ENCODE measurements at places on chromosomes 1 and 21. TPM values are rescaled to one million over a fixed set of nuclear protein-coding genes. Genes with fewer than 3 reads are reported as not detected.

Gene PTGER3
- 0.04 TPM for polyA plus RNA-seq

Gene MTARC2
- polyA plus RNA-seq, result 0.43 TPM

Gene KCNE2
- not detected for polyA plus RNA-seq

Gene OR2L8
- not detected for polyA plus RNA-seq

Gene KIF2C
- 17.6 TPM for polyA plus RNA-seq

Gene CNST
- polyA plus RNA-seq, result 9.8 TPM

Gene KRTAP21-2
- polyA plus RNA-seq, result not detected

Gene MROH9
- 0.04 TPM for polyA plus RNA-seq

Gene SH2D2A
- 4.5 TPM for polyA plus RNA-seq

Gene TMEM269
- not detected for polyA plus RNA-seq

Gene C1QC
- polyA plus RNA-seq, result not detected

Gene EEIG2
- polyA plus RNA-seq, result 2.0 TPM

Gene AADACL3
- polyA plus RNA-seq, result not detected

Gene RNU1-4
- not detected for polyA plus RNA-seq

Gene RAB29
- 26.7 TPM for polyA plus RNA-seq

Gene LCE2B
- 0.83 TPM for polyA plus RNA-seq

GRCh38 chr21:39523399-39523798, 71.6 kb downstream of the SH3BGR start:
- DNase-seq, result no peak

DNA sequence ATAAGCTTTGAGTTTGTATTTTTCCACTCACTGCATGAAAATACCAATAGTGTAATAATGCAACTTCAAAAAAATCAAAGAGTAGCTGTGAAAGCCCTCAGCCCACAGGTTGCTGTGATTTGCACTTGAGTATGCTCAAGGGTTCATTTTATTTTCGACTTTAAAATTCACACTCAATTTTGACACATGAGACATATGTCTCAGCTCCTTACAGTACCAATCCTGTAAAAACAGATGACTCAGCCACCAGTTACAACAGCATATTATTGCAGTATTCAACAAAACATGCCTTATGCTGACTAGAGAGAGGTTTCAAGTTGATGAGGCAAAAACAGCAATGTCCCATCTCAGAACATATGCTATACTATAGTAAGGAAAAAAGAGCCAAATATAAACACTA, 66.1 kb downstream of the CYYR1 start:
- DNase-seq, result no peak

DNA sequence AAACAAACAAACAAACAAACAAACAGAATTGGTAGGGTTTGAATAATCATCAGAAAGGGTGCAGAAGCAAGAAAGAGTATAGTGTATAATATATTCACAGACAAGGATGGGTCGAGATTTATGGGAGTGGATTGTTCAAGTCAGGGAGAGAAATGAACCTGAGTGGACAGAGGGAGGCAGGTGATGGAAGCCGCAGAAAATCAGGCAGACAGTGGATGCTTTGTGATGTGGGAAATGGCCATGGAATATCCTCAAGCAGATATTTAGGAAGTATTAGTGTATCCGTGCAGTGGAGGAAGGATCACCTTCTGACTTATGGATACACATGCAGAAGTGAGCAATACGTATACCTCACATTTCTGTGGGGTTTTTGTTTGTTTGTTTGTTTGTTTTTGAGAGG, 14.0 kb upstream of the SLC45A1 start:
- DNase-seq, result no peak

GRCh38 chr21:38850277-38850951, 44.7 kb downstream of the ETS2 start:
- no peak for DNase-seq

GRCh38 chr1:28926629-28927265, 12.4 kb downstream of the EPB41 start:
- DNase-seq, result no peak

DNA sequence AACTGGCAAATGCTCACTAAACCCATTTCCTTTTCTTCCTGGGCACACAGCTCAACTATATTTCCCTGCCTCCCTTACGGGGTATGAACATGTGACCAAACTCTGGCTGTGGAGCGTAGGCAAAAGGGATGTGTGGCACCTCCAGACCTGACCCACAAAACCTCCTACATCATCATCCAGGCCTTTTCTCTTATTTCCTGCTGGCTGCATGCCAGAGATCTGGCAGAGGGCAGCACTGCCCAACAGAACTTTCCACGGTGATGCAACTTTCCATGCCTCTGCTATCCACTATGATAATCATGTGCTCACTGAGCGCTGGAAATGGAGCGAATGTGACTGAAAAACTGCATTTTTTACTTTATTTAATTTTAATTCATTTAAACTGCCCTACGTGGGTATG, 99.6 kb upstream of the CACNA1E start:
- DNase-seq, result no peak

- DNase-seq, result no peak
Measured at GRCh38 chr1:160773093-160773492, 22.9 kb upstream of the LY9 start.

GRCh38 chr1:53578358-53578757, 119.2 kb downstream of the DMRTB1 start:
- no peak for DNase-seq

- no peak for DNase-seq
Measured at GRCh38 chr21:19433623-19434022, 1030.0 kb upstream of the TMPRSS15 start.

DNA sequence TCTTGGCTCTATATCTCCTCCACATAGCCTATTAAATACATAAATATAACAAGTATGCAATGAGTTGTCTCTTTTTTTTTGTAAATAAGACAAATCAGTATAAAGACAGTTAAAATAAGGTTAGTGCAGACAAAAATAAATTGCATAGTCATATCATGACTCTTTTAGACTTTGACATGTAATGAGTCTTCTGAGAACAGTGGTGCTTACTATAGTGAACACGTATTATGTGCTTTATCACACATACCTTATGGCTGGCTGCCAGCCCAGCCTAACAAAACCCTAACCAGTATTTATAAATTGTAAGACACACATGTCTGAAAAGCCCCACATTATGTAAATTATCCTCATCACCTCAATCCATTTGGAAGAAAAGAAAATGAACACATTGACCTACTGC, 29.1 kb upstream of the F13B start:
- DNase-seq, result no peak

- DNase-seq, result no peak
Measured at GRCh38 chr1:48338257-48338656, 115.7 kb downstream of the SLC5A9 start.

- no peak for DNase-seq
Measured at GRCh38 chr1:191564275-191564674, 594.0 kb upstream of the RGS18 start.

- DNase-seq, result no peak
Measured at GRCh38 chr1:22889213-22889827, 83.3 kb downstream of the LACTBL1 start.

GRCh38 chr1:31764312-31765040, at the start of gene ADGRB2:
TSS of gene ADGRB2 (minus strand) at chr1:31764340. CDS start at chr1:31757221, 7,119 bp downstream.
- DNase-seq, result no peak

DNA sequence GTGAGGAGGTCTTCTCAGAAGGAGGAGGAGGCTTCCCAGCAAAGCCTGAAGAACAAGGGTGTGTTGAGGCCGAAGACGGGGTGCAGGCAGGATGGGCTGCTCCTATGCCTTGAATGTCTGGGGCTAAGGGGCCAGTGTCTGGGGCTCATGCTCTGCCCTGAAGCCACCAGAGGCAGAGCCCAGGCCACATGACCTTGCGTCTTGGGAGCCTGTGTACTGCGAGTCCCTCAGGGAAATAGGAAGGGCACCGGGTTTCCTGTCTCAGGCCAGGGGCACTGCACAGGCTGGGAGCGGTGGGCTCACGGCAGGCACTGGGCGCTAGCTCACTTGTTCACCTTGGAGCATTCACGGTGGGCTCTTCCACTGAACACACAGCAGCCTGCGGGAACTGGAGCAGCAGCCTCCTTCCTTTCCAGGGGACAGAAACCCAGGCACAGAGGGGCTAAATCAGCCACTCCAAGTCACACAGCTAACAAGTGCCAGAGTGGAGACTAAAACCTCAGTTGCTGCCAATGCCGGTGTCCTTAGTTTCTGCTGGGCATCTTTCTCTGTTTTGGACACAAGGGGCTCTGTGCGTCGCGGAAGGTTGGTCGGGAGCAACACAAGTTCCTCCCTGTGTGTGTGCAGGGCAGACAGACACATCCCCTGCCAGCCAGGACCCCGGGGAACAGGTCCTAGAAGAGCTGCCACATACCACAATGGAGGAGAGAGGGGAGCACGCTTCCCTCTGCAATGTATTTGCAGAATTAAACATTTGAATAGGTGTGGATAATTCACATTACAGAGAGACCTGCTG, 104.8 kb upstream of the C1orf174 start:
- no peak for DNase-seq

GRCh38 chr1:45340816-45341466, 701 bp upstream of the MUTYH start:
- no peak for DNase-seq

- no peak for DNase-seq
Measured at GRCh38 chr1:167328816-167329483, 108.3 kb downstream of the POU2F1 start.

- no peak for DNase-seq
Measured at GRCh38 chr1:186519982-186520381, 59.1 kb upstream of the PDC start.

DNA sequence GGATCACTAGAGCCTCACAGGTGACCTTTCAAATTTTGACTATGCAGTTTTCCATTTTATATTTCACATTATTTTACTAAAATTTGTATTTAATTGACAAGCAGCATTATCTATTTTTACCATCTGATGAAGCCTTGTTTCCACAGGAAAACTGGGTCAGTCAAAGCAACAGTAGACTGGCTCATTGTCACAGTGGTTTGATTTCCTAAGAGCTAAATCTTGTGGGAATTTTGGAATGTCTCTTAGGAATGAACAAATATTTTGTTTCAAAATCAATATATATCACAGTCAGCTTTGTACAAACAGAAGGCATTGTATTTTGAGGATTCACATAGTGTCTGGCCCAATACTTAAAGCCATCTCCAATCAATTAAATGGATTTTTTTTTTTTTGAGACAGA, 152.6 kb upstream of the RNPC3 start:
- no peak for DNase-seq

- no peak for DNase-seq
Measured at GRCh38 chr21:44304011-44304616, 4.3 kb downstream of the PFKL start.

DNA sequence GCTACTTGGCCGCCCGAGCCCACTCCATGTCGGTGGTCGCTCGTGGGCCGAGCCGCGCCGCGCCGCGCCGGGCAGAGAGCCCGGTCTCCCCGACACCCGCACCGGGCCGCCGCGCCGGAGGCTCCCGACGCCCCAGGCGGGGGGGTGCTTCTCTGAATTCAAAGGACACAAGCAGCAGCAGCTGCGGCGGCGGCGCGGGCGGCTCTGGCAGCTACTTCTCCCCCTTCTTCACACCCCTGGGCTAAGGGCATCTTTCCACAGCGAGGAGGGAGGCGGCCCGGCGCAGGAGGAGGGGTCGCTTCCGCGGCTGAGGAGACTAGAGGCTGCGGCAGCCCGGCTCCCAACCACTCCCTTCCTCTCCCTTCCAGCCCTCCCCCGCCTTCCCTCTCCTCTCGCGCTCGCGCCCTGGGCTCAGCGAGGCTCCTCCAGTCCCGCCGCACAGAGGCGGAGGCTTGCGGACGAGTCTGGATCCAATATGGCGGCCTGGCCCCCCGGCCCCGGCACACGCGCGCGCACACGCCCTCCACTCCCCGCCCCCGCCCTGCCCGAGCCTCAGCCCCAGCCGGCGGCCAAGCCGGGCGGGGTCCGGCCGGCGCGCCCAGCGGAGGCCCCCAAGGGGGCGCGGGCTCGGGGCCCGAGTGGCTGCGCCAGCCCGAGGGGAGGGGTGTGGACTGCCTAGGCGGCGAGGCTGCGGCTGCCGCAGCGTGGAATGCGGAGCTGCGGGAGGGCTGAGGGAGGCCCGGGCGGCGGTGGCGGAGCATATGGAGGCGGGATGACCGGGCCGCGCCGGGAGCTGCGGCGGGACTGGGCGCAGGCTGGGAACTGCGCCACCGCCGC, at the start of gene CDC42BPA:
CDC42BPA (minus strand) TSS at position 477 of the 837 bp plus-strand sequence. CDS start 1,310 bp downstream, outside the sequence.
- no peak for DNase-seq

DNA sequence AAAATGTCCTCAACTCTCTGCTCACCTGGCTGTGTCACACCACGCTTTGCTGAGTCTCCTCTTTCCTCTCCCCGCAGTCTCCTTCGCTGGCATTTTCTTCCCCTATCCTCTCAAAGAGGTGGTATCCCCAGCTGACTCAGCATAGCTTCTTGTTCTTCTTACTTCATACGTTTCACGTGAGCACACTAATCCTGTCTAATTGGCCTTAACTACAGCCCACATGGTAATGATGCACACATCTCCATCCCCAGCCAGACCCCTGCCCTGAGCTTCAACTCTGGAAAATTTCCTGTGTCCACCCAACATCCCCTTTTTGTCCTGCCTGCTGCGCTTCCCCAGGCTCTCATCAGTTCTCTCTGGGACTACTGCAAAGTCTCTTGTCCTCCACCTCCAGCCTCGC, 169.8 kb downstream of the TTLL7 start:
- no peak for DNase-seq
